Immature natural killer cell (primary cell): ENCODE measurements at places on chromosomes 7 and 10. TPM values are rescaled to one million over a fixed set of nuclear protein-coding genes. Genes with fewer than 3 reads are reported as not detected.

Gene TDRD1
- not detected for polyA plus RNA-seq

GRCh38 chr7:86884152-86884551 lies 175.3 kb downstream of the ELAPOR2 start:
- no peak for DNase-seq

Gene RHOBTB1
- polyA plus RNA-seq, result not detected

Gene PPIF
- polyA plus RNA-seq, result 15.1 TPM

Gene SAMD9
- polyA plus RNA-seq, result 15.8 TPM

DNA sequence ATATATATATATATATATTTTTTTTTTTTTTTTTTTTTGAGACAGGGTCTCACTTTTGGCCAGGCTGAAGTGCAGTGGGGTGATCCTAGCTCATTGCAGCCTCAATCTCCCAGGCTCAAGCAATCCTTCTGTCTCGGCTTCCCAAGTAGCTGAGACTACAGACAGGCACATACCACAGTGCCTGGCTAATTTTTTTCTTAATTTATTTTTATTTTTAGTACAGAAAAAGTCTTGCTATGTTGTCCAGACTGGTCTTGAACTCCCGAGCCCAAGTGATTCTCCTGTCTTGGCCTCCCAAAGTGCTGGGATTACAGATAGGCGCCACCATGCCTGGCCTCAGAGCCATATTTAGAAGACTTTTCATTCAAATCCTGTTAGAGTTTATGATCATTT lies 79.6 kb downstream of the PRTFDC1 start:
- no peak for DNase-seq

DNA sequence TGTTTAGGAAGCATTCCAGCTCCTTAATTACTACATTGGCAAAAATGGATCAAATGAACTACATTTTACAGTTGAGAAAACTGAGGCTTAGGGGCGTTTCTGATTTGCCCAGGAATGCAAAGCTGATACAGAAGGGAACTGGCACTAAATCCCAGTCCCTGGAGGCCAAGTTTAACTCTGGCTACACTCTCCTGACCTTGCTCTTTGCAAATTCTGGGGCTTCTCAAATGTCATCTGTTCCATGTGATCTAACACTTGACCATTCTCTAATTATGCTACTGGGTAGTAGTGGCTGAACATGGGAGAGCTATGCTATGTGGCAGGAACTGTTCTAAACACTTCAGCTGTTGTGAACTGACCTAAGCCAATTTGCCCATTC lies 11.3 kb upstream of the HABP2 start:
- DNase-seq, result no peak

DNA sequence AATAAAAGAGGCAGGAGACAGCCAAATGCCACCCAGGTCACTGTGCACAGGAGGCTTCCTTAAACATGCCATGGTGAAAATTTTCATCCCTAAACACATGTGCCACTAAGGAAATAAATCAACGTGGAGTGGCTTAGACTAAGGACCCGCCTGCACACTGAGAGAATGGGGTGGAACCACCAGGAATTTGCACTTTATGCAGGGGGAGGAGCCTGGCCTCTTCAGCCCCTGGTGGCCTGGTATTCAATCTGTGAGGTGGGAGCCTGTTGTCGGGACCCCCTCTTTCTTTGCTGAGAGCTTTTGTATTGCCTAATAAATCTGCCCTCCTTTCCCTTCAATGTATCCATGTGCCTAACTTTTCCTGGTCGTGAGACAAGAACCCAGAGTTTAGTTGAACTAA lies 204.6 kb upstream of the NRP1 start:
- no peak for DNase-seq

GRCh38 chr7:2529161-2530070 lies 9.8 kb downstream of the LFNG start:
- DNase-seq, result peak; percentile 77

Gene FERD3L
- polyA plus RNA-seq, result not detected

- no peak for DNase-seq
These were observed 5.0 kb upstream of the NDUFB2 start for GRCh38 chr7:140691376-140692045.

- DNase-seq, result no peak
These were observed 426.6 kb downstream of the PLXNA4 start for GRCh38 chr7:132149436-132150304.

DNA sequence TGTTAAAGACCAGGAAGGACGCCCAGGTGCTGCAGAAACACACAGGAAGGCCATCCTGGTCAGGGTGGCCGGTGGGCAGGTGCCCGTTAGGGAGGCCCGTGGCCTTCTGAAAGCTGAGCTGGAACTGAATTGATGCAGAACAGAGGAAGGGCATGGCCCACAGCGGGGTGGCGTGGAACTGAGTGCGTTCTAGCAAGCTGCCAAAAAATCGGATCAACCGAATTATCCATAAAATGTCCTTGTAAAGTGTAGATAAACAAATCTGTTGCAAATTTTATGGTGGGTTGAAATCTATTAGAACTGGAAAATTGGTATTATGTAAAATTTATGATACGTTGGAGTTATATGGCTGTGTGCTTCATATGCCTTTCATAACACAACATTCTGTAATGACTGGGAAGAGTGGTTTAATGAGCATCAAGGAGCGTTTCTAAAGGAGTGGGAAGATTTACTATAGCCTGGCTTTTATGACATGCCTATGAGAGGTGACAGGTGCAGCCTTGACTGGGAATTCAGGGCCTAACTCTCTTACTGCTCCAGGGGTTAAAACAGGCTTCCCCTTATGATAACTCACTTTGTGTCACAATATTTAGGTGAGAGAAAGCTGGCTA lies 108.1 kb downstream of the GPR26 start:
- DNase-seq, result no peak

- peak; percentile 26 for DNase-seq
These were observed 55.3 kb downstream of the TCF7L2 start for GRCh38 chr10:113005380-113005779.

Gene WDR86
- 0.75 TPM for polyA plus RNA-seq

DNA sequence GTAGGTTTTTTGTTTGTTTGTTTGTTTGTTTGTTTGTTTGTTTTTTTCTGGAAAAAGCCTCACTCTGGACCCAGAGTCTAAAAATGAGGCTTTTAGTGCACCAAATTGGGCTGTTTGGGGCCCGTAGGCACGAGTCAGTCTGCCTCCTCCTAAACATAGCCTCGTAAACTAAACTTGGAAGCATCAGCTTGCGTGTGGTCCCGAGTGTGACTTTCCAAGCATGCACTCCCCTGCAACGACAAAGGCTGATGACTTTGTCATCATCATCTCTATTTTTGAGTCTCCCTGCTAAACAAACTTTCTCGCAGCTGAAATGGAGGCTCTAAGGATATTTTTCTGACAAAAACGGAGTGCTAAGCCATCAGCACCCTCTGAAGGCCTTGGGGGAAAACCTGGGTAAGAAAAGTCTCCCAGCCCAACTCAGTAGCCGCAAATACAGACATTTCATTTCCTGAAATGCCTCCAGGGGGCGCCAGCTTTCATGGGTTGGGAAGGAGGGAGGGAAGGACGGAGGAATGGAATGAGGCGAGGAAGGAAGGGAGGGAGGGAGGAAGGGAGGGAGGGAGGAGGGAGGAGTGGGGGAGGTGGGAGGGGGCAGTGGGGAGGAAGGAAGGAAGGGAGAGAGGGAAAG lies 245.9 kb downstream of the KCNMA1 start:
- DNase-seq, result no peak

Gene TCF7L2
- polyA plus RNA-seq, result 1.8 TPM

- DNase-seq, result no peak
These were observed 17.2 kb upstream of the AKR1C1 start for GRCh38 chr10:4945766-4946717.

- no peak for DNase-seq
These were observed 664.3 kb upstream of the CELF2 start for GRCh38 chr10:10353326-10353868.

GRCh38 chr7:148919859-148920258 lies 35.8 kb upstream of the EZH2 start:
- no peak for DNase-seq

Gene WDFY4
- polyA plus RNA-seq, result 2.2 TPM

GRCh38 chr7:77982926-77983550 lies 184.5 kb downstream of the PHTF2 start:
- no peak for DNase-seq

DNA sequence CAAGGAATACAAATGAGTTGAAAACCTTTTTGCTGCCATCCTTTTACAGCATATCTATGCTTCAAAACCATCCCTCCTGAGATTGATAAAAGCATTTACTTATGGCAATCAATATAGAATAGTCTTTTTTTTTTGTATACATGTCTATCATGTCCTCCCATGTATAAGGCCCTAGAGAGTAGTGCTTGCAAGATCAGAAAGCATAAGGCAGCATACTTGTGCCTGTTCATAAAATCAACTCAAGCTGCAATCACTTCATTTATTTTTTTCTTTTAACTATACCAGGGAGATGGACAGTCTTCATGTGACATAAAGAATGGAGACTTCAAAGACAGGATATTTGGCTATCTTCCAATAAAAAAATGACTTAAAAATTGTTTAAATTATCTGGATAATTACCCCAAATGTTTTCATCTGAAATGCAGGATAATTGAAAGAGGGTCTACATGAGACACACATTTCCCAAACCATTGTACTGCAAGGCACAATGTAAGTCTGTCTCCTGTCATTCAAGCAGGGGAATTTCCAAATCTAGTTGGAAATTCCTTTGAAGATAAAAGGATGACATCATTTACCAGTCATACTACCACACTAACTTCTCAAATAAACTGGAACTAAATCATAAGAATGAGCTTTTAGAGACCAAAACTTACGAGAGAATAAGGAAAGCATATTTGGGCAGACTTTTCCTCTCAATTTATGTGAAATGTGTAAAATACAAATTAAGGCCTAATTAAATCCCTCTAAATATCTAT lies 22.5 kb downstream of the LRRN3 start:
- DNase-seq, result no peak

DNA sequence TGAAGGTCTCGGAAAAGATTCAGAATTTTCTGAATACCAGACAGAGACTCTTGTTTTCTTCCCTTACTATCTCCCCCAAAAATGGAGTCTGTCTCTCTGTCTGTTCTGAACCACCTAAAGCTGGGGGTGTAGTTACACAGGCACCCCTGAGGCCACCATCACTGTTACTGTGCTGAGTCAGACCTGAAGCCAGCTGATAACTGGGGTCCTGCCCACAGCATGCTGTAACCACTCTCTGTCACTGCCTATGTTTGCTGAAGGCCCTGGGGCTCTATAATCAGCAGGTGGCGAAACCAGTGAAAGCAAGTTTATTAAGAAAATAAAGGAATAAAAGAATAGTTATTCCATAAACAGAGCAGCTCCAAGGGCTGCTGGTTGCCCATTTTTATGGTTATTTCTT lies 575.2 kb upstream of the POT1 start:
- DNase-seq, result no peak

- DNase-seq, result no peak
These were observed 316.8 kb downstream of the ELMO1 start for GRCh38 chr7:37131855-37132254.

DNA sequence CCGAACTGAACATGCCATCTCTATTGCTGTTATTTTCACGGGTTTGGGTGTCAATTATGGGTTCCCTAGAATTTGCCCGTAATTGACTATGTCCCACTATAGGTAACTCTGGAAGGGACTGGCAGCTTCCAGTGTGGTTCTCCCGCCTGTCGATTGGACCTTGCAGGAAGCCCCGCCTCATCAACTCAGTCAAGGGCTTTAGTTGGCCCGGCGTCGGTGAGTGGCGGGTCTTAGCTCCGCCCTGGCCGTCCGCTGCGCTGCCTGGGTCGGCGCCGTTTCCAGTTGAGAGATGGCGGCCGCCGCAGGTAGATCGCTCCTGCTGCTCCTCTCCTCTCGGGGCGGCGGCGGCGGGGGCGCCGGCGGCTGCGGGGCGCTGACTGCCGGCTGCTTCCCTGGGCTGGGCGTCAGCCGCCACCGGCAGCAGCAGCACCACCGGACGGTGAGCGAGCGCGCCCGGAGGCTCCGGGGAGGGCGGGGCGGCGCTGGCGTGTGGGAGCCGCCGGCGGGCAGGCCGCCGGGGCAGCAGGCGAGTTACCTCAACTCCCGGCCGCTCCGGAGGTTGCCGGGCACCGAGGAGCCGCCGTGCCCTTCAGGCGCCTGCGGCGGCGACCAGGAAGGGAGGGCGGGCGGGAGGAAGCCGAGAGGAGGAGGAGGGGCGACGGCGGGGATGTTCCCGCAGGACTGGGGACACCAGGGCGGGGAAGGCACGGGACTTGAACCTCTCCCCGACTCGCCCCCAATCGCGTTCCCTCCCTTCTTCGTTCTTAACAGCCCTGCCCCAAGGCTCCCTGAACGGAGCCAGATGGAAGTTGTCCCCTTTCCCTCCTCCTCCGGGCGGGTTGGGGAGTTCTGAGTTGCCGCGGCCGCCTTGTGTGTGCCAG lies at the start of gene MCU:
Gene MCU (plus strand): TSS at position 281 of the 881 bp plus-strand sequence. CDS start 9 bp downstream, at position 290.
- peak; percentile 86 for DNase-seq

GRCh38 chr10:101824736-101825135 lies 6.5 kb upstream of the OGA start:
- no peak for DNase-seq

- no peak for DNase-seq
These were observed 57.9 kb upstream of the BAMBI start for GRCh38 chr10:28619455-28619854.

- DNase-seq, result no peak
These were observed 220.0 kb downstream of the KIF20B start for GRCh38 chr10:89921403-89921802.

GRCh38 chr7:30446266-30446665 lies 32.3 kb downstream of the NOD1 start:
- no peak for DNase-seq

Gene SYNPO2L
- not detected for polyA plus RNA-seq

DNA sequence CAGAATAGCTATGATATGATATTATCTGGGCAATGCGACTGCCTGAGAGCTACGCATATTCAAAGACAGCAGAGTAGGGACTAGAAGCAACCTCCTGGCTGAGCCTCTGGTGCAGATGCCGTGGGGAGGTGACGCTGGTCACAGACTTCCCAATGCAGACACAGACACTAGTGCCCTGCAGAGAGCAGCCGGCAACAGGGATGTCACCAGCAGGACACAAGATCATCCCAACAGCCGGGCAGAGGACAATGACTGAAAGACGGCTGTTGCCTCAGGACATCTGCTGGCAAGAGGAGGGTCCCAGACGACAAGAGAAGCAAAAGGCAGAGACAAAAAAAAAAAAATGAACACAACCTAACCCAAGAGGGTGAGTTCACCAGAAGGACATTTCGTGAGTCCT lies 104.6 kb downstream of the CALN1 start:
- DNase-seq, result no peak

DNA sequence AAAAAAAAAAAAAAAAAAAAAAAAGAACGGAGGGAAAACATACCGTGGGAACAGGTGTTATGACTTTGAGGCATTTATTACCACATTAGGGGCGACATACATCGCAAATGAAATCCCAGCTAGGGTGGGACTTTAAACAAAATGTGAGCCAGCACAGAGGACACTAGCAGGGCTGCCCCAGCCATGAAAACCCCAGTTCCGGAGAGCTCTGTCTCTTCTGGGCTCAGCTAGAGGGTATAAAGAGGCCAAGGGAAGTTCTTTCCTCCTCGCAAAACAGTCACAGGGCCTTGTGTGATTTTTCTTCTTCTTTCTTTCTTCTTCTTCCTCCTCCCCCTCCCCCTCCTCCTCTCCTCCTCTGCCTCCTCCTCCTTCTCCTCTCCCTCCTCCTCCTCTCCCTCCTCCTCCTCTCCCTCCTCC lies 59.9 kb upstream of the ECHDC3 start:
- DNase-seq, result no peak

GRCh38 chr7:66075590-66076461 lies at the start of gene ASL:
Gene ASL (plus strand): TSS chr7:66075819. CDS start chr7:66076082, 263 bp downstream.
- DNase-seq, result peak; percentile 92

GRCh38 chr7:148079206-148080080 lies 511.1 kb upstream of the C7orf33 start:
- DNase-seq, result no peak
